ENCODE measurements at places on chromosomes 13 and 19. TPM values are rescaled to one million over a fixed set of nuclear protein-coding genes. Genes with fewer than 3 reads are reported as not detected.
A peak's percentile ranks its signal among the peaks of the same experiment; 100 is the strongest.

DNA sequence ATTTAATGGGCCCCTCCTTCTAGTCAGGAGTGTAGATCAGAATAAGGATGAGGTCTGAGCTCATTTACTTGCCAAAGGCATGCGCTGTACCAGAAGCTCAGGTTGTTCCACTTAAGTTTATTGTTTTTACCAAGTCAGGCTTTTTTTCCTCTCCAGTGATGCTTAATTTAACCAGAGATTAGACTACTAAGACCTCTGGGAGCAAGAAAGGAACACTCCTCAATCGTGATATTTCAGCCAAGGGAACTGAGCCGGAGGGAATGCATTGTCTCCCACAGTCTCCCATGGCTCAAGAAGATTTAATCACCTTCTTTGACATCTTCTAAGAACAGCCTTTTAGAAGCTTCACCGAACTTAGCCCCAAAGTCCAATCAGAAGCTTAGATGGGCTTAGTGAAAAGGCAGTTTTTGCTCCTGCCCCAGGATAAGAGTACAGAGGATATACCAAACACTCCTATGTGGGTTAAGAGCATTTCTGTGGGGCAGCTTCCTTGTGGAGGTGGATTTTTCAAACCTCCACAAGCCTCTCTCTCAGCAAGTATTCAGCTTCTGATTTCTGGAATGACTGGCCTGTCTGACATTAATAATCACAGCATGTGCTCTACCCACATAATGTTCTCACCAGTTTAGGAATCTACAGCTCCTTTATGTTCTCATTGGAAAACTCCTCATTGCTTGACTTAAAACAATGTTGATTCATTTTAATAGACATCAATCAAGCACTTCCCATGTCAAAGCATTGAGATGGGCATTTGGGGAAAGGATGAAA, 322.7 kb downstream of the SUCLA2 start:
- no peak overlapping the region for H3K27ac ChIP-seq
- no peaks in the 10 kb centered on the region for H3K36me3 ChIP-seq
- no peaks in the 10 kb centered on the region for H3K27me3 ChIP-seq
- no peak overlapping the region for H3K4me3 ChIP-seq
- H3K4me1 ChIP-seq: no peaks in the 10 kb centered on the region

NKPD1 gene
- total RNA-seq: 2.4 TPM

- no peaks in the 10 kb centered on the region for H3K27me3 ChIP-seq
- H3K36me3 ChIP-seq: no peaks in the 10 kb centered on the region
- H3K4me1 ChIP-seq: peaks cover 8% of the 10 kb centered on the region
- H3K4me3 ChIP-seq: no peak overlapping the region
- DNase-seq: no peak
- no peak overlapping the region for H3K27ac ChIP-seq
These were observed 19.0 kb downstream of the NFIX start for GRCh38 chr19:13014101-13014920.

DNA sequence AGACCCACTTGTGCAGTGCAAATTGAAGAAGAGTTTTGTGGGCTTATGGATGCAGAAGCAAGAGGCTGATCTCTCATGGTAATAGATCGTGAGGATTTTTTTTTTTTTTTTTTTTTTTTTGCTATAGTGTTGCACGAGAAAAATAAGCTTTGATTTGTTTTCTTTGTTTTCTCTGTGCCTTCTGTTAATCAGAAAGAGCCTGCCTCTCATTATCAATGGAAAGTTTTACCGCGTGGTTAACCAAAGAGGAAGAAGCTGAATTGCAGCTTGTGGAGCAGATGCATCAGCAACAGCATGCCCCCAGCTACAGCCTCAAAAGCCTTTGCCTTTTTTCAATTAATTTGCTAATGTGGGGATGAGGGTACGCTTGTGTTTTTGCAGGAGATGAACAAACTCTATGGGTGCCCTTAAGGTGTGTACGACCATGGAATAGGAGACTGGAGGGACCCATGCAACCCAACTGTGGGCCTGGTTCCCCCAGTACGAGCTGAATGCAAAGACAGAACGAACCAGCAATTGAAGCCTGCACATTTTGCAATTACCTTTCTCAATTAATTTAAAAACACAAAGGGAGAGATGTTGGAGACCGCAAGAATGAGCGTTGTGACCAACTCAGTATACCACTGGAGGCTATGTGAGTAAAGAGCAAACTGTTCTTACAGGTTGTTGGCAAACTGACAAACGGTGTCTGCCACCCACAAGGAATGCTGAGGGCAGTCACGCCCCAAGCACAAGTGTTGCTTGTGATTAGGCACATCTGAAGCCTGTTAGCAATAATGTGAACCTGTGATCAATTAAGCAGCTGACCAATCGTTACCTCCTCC, 58.6 kb upstream of the SPRY2 start:
- no peak overlapping the region for H3K4me3 ChIP-seq
- no peaks in the 10 kb centered on the region for H3K36me3 ChIP-seq
- H3K27ac ChIP-seq: peak overlapping the region; percentile 36
- no peak for DNase-seq
- 0 out of 2 replicates have a peak, but pooled peaks cover 7% of the 10 kb centered on the region for H3K4me1 ChIP-seq

DNA sequence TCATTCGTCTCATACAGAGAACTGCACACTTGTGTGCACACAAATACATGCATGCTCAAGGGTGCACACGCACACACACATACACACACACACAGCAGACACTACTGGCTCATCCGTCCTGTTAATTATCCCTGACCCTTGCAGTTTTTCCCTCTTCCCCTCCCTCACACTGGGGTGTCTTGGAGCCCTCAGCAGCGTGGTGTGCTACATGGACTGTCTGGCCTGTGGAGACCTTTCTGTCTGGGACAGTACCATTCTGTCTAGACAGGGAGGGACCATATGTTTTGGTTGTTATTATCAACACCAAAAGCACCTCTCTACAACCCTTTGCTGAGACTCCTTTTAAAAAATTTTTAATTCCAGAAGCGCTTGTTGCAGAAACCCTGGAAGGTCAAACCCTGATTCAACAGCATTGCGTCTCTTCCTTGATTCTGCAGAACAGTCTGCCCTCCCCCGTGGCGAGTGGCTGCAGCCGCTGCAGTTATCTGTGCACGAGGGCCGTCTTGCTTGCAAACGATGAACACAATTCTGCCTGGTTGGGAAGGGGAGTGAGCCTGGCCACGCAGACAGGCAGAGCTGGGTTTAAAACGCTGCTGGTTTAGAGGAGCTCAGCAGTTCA, 374.0 kb downstream of the IRS2 start:
- peak; percentile 76 for DNase-seq
- H3K36me3 ChIP-seq: no peaks in the 10 kb centered on the region
- H3K27ac ChIP-seq: no peak overlapping the region
- no peaks in the 10 kb centered on the region for H3K4me1 ChIP-seq
- H3K4me3 ChIP-seq: peak overlapping the region; percentile 21

GRCh38 chr19:35986664-35987570, 8.1 kb upstream of the SDHAF1 start:
- DNase-seq: no peak
- no peaks in the 10 kb centered on the region for H3K4me1 ChIP-seq
- H3K27me3 ChIP-seq: peaks cover 2% of the 10 kb centered on the region
- peak overlapping the region; percentile 44 for H3K4me3 ChIP-seq

THOP1 gene
- 119 TPM for total RNA-seq

TMC4 gene
- 45.9 TPM for total RNA-seq

DNA sequence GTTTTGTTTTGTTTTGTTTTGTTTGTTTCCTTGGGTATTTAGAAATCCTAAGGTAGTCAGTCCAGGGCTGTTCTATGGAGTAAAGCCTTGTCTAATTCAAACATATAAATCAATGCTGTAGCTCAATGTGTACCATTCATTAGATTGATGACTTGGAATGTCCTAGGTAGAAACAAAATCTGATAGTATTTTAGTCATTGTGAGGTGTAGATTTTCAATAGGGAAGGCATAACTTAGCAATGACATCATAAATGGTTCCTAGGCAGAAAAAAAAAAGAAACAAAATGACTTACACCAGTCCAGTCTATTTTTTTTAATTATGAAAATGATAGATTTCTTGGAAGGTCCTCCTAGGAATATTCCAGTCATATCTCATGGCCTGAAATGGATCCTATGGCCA, 189.9 kb downstream of the SPRY2 start:
- no peak overlapping the region for H3K27ac ChIP-seq
- DNase-seq: no peak
- no peaks in the 10 kb centered on the region for H3K36me3 ChIP-seq
- H3K27me3 ChIP-seq: no peaks in the 10 kb centered on the region

DNA sequence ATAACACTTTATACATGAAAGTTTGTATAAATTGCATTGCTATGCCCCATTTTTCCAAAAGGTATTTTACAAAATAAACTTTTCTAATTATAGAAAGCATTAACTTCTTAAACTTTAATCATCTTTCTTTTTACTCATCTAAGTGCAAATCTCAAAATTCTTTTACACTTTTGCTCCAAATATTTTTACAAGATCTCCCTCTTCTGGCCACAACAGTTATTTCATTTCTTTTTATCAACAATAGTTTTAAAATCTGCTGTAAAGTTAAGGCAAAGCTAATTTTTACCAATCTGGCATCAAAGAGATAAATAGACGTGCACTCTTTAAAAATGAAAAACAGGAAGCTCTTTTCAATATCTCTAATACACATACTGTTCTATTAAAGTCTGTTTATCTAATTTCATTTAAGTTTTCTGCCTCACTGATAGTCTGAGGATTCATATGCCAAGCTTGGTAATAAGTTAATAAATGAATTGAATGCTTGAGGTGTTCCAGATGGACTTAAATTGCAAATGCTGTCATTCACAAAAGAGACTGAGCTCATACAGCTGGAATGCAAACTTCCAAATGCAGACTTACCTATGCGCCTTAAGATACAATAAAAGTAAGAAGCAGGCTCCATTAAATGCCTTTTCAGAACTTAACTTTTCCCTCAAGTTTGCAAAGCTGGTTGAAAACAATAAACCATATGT, 583.0 kb upstream of the ATXN8OS start:
- DNase-seq: no peak
- H3K4me1 ChIP-seq: no peaks in the 10 kb centered on the region
- no peak overlapping the region for H3K27ac ChIP-seq
- no peaks in the 10 kb centered on the region for H3K27me3 ChIP-seq
- no peaks in the 10 kb centered on the region for H3K36me3 ChIP-seq
- H3K4me3 ChIP-seq: no peak overlapping the region

OVOL3 gene
- not detected for total RNA-seq

Data from Caco-2 (cell line).